Omental fat pad (tissue), 4 donors: ENCODE measurements at places on chromosomes 2 and 18.

DNA sequence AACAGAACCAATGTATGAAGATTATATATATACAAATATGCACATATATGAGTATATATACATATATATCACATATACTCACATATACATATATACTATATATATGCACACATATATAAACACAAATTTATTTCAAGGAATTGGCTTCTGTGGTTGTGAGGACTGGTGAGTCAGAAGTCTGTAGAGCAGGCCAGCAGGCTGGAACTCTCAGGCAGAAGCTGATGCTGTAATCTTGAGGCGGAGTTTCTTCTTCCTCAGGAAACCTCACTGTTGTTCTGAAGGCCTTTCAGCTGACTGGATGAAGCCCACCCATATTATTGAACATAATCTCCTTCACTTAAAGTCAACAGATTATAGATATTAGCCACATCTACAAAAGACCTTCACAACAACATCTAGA, 143.9 kb upstream of the CREB1 start:
- no peak for DNase-seq

DNA sequence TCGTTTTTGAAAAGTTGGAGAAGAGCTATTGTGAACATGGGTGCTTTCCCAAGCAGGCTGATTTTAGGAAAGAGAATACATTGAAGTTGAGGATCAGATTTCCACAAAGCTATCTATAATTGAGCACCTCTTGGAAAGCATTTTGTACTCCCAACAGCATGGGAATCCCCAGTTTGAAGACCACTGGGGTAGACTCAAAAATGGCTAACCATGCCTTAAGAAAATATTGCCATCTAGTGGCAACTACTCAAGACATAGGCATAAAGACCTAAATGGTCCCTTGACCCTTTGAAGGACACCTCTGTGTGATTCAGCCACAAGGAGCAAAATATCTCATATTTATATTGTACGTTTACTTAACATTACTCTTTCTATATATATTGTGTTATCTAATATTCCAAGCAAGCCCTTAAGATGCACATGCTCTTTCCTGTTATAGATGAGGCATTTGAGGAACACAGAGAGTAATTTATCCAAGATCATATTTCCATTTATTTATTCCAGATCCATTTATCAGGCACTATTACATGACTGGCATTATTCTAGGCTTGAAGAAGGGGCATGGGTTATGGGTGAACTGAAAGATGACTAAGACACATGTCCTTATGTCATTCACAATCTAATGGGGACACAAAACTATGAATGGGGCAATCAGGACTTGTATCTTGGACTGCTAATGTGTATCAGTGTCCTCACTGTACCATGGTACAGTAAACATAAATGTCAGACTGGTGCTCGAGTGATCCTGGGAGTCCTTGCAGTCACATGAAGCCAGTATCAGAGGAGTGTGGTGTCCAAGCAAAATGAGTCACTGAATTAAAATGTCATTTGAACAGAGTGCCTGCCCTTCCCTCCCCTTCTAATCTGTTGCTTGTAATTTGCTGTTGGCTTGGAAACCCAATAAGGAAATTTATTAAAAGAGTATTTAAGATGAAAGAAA, 121.0 kb upstream of the XPO1 start:
- no peak for DNase-seq

GRCh38 chr2:23637011-23637778, 252.2 kb downstream of the KLHL29 start:
- DNase-seq, result no peak

DNA sequence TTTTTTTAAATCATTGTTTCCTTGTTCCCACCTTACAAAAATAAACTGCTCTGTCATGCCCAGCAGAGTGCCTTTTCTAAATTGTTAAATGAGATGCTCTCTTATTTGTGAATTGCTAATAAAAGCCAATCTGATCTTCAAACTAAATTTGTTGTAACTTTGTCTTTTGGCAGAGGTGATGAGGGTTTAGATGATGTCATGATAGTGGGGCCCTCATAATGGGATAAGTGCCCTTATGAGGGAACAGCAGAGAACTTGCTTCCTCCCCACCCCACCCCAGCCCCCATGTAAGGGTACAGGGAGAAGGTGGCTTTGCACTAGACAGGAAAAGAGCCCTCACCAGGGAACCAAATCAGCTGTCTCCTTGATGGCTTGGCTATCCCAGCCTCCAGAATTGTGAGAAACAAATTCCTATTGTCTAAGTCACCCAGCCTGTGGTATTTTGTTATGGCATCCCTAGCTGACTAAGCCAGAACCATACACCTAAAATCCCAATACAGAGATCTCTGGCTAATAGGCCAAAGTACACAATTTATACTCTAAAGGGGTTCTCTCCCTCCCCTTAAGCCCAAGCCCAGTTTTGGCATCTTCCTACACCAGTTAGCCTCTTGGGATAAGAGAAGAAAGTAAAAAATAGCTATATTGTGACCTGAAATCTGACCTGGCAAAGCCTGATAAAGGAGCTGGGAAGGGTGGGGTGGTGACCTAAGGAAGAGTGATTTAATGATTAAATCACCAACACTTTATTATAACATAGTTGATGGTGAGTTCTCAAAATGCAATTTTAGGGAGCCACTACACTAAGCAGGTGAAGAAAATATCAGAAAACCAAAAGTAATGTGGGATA, 40.3 kb upstream of the HNRNPA3 start:
- no peak for DNase-seq

DNA sequence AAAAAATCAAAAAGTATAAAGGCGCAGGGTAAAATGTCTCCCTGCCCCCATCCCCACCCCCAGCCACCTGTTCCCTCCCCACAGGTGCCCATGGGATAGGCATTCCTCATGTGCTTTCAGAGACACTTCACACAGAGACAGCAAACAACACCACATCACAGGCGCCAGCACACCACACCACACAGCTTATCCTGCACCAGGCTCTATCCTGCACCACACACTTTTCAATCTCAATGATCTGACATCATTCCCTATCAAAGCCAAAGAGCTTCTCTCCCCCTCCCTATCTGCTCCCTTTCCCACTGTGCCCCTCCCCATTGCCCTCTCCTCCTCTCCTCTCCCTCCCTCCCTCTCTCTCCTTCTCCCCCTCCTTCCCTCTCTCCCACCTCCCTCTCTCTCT, 15.5 kb downstream of the FAM178B start:
- DNase-seq, result no peak

DNA sequence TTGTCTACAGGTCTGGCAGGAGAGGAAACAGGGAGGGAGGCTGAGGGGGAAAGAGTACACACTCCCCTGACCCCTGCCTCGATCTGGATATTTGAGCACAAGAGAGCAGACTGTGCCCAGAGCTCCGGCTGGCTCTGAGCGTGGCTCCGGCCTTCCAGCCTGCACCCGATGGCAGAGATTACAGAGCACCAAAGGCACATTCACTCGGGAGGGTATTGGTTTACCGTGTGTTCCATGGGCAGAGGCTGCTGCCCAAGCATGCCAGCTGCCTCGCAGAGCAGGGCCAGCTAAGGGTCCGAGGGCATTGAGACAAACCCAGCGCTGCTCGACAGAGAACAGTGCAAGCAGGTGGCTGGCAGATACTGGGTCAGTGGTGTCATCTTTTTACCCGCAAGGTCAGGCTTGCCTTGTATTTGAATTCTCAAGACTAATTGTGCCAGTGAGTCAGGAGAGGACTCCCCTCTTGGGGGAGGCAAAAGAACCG, 132.2 kb downstream of the TNS1 start:
- no peak for DNase-seq

- DNase-seq, result no peak
These were observed 148.3 kb downstream of the GULP1 start for GRCh38 chr2:188439986-188440385.

- DNase-seq, result no peak
These were observed 441.7 kb upstream of the SOX11 start for GRCh38 chr2:5250482-5250881.

DNA sequence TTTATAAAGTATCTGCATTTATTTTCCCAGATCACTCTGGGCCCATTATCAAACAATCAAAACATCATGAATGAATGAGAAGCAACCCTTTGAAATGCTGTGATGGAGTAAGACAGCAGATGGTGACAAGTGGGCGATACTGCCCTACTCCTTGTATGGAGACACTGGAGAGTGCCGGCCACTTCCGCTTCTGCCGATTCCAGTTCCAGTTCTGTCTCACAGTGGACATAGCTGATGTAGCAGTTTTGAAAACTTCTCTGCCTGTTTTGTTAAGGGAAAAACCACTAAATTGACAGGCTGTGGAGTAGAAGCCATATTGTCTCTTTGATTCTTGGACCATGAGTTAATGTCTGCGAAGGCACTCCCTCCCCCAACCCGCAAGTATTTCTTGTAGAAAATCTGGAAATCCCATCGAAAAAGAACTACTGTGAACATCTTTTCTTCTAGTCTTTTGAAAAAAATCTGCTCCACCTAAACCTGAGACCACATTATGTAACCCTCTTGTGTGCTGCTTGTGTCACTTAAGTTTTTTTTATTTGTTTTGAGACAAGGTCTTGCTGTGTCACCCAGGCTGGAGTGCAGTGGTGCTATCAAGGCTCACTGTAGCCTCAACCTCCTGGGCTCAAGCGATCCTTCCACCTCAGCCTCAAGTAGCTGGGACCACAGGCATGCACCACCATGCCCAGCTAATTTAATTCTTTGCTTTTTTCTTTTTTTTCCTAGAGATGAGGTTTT, 133.5 kb downstream of the TANC1 start:
- no peak for DNase-seq
